ENCODE measurements at places on chromosomes 2 and 18. TPM values are rescaled to one million over a fixed set of nuclear protein-coding genes. Genes with fewer than 3 reads are reported as not detected.

Gene C2orf80
- total RNA-seq: not detected

Gene FAP
- total RNA-seq: 143 TPM

Gene UGT1A8
- not detected for total RNA-seq

Gene PCARE
- total RNA-seq: not detected

Gene CFC1
- total RNA-seq: not detected

Gene AGAP1
- 24.6 TPM for total RNA-seq

Gene CFAP65
- total RNA-seq: not detected

Gene EVA1A
- total RNA-seq: 32.1 TPM

All from smooth muscle cell of trachea (primary cell).